ENCODE measurements at places on chromosomes 12 and 14. TPM values are rescaled to one million over a fixed set of nuclear protein-coding genes. Genes with fewer than 3 reads are reported as not detected.

TCP11L2 gene
- 15.3 TPM for total RNA-seq

REP15 gene
- 4.8 TPM for total RNA-seq

NANOG gene
- not detected for total RNA-seq

SERPINA9 gene
- total RNA-seq = not detected

ATXN3 gene
- total RNA-seq = 28.1 TPM

ZNF268 gene
- 18.2 TPM for total RNA-seq

GALNT4 gene
- total RNA-seq = 10.9 TPM

OASL gene
- not detected for total RNA-seq

CCDC198 gene
- total RNA-seq = not detected

SNW1 gene
- total RNA-seq = 104 TPM

LRFN5 gene
- total RNA-seq = not detected

ADCK1 gene
- 4.2 TPM for total RNA-seq

AICDA gene
- total RNA-seq = not detected

ACVRL1 gene
- 404 TPM for total RNA-seq

ASCL1 gene
- total RNA-seq = not detected

BEGAIN gene
- total RNA-seq = 0.46 TPM

SCN8A gene
- 20.4 TPM for total RNA-seq

SMIM41 gene
- total RNA-seq = not detected

TMEM121 gene
- 4.8 TPM for total RNA-seq

NINJ2 gene
- 1.4 TPM for total RNA-seq

EPYC gene
- total RNA-seq = not detected

KRT6B gene
- total RNA-seq = not detected

YEATS4 gene
- 16.7 TPM for total RNA-seq

GSG1 gene
- not detected for total RNA-seq

CPSF6 gene
- total RNA-seq = 86.2 TPM

RHOJ gene
- total RNA-seq = 177 TPM

GPR68 gene
- 0.51 TPM for total RNA-seq

KRT79 gene
- total RNA-seq = not detected

EIF5 gene
- total RNA-seq = 313 TPM

AP5M1 gene
- 38.7 TPM for total RNA-seq

CHGA gene
- total RNA-seq = not detected

SDR9C7 gene
- not detected for total RNA-seq

RPL6 gene
- total RNA-seq = 1,385 TPM

PLBD1 gene
- 0.14 TPM for total RNA-seq

MAP3K9 gene
- total RNA-seq = 0.11 TPM

VRTN gene
- not detected for total RNA-seq

RIPK3 gene
- total RNA-seq = 5.1 TPM

KERA gene
- total RNA-seq = not detected

GPRC5D gene
- total RNA-seq = not detected

WASHC3 gene
- 26.1 TPM for total RNA-seq

SYT1 gene
- 15.3 TPM for total RNA-seq

PPFIA2 gene
- not detected for total RNA-seq

OLR1 gene
- not detected for total RNA-seq

GPD1 gene
- not detected for total RNA-seq
